ENCODE measurements at places on chromosomes 4 and X.
A peak's percentile ranks its signal among the peaks of the same experiment; 100 is the strongest.

DNA sequence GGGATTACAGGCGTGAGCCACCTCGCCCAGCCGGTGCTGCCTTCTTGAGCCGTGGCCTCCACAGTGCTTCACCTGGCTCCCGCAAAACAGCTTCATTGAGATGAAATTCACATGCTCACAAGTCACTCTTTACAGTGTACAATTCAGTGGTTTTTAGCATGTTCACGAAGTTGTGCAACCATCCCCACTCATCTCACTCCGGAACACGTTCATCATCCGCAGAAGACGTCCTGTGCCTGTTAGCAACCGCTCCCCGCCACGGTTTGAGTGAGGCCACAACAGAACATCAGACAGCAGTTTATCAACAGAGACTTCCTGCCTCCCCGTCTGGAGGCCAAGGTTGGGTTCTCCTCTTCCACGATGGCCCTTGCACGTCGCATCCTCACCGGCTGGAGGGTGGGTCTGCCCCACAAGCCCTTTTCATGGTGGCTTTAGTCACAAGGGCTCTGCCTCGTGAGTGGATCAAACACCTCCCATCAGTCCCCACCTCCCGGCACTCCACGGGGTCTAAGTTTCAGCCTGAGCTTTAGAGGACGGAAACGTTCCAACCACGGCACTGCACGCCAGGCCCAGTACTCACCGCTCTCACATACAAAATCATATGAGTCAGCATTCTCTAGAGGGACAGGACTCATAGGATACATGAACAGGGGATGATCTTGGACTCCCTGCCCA lies 29.6 kb upstream of the SPON2 start:
- peak; percentile 38 for DNase-seq

- DNase-seq, result no peak
Observed at GRCh38 chr4:57023104-57023503, 44.4 kb downstream of the POLR2B start.

- DNase-seq, result peak; percentile 62
Observed at GRCh38 chrX:47380268-47380667, 9.9 kb downstream of the ZNF157 start.

DNA sequence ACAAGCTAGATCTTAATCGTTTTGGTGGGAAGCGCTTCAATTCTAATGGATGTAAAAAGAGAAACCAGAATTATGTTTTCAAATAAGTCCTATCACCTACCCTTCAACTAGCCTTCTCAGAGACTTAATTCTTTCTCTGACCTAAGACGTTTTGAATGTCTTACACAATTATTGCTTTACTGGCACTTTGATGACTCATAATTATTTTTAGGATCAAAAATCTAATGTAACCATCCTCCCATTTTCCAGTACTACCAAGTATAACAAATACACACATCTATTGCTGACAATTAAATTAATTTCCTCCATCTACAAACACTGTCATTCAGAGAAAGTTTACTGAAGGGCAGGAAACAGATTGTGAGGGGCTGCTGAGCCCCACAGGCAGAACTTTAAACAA lies 108.6 kb downstream of the PPP3CA start:
- no peak for DNase-seq

GRCh38 chr4:125703443-125703842 lies 388.7 kb downstream of the FAT4 start:
- no peak for DNase-seq

- peak; percentile 37 for DNase-seq
Observed at GRCh38 chrX:41085878-41086626, 807 bp downstream of the USP9X start.

DNA sequence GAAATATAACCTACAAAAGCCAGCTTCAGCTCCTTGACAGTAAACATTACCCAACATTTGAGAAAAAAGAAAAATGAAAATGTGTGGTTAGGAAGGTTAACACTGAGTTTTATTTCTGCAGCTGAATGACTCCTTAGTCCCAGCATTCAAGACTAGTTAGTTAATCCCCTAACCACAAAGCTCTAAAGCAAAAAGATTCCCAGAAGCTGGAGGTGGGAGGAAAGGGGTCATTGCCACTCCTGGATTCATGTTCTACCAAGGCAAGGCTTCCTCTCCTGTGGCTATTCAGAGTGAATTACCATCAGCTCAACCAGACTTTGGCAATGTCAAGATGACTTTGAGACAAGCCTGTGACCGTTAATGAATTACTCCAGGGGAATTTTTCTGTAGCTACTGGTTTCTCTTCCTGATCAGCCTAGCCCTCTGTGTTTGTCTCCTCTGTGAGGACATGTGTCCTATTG lies 63.6 kb downstream of the HADH start:
- no peak for DNase-seq

- no peak for DNase-seq
Observed at GRCh38 chrX:139202742-139203420, 327.7 kb upstream of the F9 start.
